T-helper 9 cell (primary cell): ENCODE measurements at places on chromosomes 2 and 18.

GRCh38 chr2:184799379-184799778, 201.1 kb downstream of the ZNF804A start:
- DNase-seq: no peak

DNA sequence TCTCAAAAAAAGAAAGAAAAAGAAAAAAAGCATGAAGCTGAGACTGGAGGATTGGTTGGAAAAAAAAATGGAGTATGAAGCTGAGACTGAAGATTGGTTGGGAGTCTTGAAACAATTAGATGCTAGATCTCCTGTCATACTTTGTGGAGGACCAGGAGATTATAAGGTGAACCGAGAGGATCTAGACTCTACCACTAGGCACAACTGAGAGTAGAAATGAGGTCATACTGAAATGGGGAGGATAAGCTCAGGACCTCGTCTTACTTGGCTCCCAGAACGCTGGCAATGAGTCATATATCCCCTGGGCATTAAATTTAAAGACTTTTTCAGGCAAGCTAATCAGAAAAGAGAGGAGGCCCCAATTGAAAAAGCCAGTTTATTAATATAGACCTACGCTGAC, 3.3 kb upstream of the ORC2 start:
- no peak for DNase-seq

GRCh38 chr18:7830468-7830867, 263.4 kb downstream of the PTPRM start:
- DNase-seq: no peak

- DNase-seq: no peak
Measured at GRCh38 chr2:68157002-68157401, 686 bp upstream of the PNO1 start.

DNA sequence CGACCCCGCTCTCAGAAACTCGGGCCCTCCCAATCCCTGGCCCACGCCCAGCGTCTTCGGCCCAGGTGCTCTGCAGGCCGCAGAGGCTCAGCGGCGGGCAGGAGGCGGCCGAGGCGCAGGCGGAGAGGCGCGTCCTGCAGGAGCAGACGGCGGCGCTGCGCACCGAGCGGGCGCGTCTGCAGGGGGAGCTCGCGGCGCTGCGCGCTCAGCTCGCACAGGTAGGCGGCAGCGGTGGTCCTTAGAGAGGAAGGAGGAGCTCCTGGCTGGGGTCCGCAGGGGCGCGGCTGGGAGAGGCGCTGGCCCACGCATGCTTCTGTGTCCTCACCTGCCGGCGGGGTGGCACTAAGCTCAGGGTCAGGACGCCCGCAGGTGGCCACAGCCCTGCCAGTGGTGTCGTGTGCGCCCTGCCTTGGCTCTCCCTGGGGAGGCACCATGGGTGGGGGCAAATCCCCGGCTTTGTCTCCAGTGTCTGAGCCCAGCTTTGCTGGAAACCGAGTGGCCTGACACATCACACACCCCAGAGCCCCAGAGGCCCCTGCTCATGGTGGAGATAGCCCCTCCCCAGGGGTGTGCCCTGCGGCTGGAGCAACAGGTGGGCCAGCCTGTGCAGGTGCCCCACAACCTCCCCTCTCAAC, 14.9 kb upstream of the SNED1 start:
- no peak for DNase-seq

GRCh38 chr2:46539327-46540276, 60.2 kb downstream of the TMEM247 start:
- DNase-seq: no peak
